ENCODE measurements at places on chromosomes 12 and 14.
A peak's percentile ranks its signal among the peaks of the same experiment; 100 is the strongest.

DNA sequence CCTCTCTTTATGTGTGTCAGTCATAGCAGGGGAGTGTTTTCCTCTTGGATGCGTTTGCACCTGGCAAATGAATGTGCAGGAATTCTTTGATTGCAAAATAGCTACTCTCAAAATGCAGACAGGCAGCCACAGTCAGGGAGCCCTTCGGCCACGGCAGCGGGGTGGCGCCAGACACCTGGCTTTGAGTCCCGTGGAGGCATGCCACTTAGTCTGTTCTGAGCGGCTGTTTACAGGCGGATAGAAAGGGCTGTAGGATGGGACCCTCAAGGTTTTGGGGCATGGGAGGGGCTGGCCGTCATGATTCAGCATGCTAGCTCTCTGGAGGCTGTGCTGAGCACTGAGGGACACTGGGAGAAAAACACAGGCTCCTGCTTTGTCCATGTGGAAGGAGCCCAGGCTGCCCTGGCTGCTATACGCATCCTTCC, 117.1 kb downstream of the SLC25A47 start:
- peak; percentile 43 for DNase-seq

DNA sequence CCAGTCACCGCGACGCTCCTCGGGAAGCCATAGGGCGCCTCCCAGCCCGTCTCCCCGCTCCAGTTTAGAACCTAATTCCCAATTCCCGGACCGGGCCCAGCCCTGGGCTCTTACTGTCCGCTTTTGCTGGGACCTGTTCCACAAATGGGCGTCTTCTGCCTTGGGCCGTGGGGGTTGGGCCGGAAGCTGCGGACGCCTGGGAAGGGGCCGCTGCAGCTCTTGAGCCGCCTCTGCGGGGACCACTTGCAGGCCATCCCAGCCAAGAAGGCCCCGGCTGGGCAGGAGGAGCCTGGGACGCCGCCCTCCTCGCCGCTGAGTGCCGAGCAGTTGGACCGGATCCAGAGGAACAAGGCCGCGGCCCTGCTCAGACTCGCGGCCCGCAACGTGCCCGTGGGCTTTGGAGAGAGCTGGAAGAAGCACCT, 797 bp downstream of the UNG start:
- no peak for DNase-seq

GRCh38 chr14:101008631-101009336, 105.3 kb upstream of the RTL1 start:
- DNase-seq, result no peak

DNA sequence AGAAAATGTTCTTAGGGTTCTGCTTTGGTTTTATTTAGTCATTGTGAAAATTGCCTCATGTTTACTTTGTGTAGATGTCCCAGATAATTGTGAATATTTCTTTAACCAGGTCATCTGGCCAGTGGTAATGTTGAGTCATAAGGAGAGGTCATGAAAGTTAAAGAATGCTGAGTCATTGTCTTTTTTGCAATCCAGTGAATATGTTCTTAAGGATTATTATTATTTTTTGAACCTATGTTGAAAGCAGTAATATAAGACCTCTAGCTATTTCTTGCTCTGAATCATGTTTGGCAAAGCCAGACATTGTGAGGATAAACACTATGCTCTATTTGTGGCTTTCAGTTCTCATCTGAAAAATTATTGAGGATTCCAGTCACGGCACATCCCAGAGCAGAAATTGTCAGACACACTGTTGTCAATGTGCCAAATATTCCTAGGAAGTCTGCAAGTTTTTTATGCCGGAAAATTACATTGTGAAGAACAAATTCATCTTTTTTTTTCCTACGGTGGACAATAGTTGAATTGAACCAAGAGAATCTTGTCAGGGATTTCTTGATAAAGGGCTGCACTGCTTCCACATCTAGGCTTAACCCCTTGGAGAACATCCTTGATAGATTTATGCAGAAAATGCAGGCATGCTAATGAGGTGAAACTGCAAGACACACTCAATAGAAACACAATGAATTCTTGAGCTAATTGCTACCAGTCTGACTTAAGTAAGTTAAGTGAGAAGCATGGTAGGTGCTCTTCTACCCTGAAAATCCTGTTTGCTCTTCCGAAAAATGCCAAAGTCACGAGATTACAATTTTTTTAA, 369.6 kb downstream of the ATP23 start:
- DNase-seq, result no peak

GRCh38 chr12:19440019-19440858, 947 bp downstream of the AEBP2 start:
- DNase-seq, result peak; percentile 80

DNA sequence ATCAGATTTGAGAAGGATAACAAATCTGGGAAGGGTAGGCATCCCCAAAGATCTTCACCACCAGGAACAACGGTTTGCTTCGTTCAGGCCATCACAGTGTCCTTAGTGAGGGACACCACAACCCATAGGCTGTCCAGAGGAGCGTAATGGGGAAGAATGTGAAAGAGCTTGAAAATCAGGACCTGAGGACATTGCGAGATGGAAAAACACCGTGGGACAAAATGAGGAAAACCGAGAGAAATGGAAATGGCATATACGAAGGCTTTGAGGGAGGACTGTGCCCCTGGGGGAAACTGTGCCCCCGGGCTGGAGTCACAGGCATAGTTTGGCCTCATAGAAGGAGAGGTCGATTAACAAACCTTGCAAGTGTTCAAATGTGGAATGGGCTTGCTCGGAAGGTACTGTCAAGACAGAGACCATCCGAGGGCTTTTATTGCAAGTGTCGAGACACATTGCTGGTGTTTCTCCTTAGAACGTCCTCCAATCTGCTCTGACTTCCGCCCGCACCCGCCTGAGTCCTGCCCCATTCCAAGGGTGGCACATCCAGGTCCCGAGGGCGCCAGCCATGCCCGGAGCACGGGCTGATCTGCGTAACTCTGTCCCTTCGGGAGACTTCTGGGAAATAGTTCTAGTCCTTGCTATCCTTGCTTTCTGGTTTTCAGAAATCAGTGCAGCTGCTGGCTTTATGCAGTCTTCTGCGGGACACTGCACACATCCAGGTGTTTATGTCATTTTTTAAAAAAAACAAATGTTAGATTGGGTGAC, 885 bp upstream of the PALS1 start:
- DNase-seq, result peak; percentile 49

DNA sequence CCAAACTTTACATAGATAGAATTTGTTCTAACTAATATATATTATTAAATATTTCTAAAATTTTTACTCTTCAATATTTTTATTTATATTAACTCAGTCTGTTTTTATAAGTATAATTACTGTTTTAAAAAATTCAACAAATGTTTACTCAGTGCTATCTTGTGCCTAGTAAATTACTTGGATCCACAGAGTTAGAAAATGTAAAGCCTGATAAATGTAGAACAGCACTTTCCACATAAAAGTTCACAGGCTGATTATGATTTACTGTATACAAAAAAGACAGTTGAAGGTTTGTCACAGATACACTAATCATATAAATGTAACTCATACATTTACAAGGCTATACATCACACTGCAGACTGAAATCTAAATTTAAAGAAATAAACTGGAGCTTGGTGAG, 170.0 kb downstream of the FOXG1 start:
- no peak for DNase-seq

GRCh38 chr12:64137117-64137516, 85.0 kb downstream of the KICS2 start:
- DNase-seq, result no peak

DNA sequence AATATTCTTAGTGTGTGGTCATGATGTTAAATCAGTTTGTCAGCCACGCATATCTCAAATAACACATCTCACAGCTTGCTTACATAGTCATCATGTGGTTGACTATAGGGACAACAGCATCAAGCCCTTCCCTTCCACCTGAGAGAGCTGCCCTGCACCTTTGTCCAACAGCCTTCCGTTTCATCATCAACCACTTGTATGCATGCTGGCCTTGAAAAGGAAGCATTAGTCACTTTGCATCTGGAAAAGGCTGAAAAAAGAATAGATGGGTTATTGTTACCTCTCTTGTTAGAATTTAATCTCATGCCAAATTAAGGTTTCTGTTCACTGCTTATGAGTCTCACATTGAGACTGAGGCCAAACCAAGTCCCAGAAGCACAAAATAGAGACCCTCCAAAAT, 1586.5 kb upstream of the SEL1L start:
- no peak for DNase-seq

- no peak for DNase-seq
These were observed 135.7 kb downstream of the CNTN1 start for GRCh38 chr12:40827683-40828592.

- DNase-seq, result no peak
These were observed 14.0 kb upstream of the KCNH3 start for GRCh38 chr12:49524660-49525324.

- DNase-seq, result no peak
These were observed 89.2 kb downstream of the PUS7L start for GRCh38 chr12:43669373-43669772.

GRCh38 chr12:49283541-49284429, 11.2 kb upstream of the PRPH start:
- no peak for DNase-seq

DNA sequence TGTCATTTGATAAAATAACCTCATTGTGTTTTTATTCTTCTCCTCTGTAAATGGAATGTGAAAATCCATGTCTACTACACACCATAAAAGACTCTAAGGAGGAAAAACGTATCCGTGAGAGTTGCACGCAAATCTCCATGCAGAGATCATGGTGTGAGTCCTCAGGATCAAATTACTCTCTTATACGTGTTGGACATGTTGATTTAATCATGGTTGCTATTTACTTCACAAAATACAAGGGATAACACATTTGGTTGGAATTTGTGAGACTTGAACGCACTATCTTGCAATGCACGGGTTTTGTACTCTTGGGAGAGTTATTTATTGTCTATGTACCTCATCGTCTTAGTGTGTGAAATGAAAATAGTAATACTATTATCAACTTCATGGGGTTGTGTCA, 128.0 kb upstream of the RASSF8 start:
- no peak for DNase-seq

DNA sequence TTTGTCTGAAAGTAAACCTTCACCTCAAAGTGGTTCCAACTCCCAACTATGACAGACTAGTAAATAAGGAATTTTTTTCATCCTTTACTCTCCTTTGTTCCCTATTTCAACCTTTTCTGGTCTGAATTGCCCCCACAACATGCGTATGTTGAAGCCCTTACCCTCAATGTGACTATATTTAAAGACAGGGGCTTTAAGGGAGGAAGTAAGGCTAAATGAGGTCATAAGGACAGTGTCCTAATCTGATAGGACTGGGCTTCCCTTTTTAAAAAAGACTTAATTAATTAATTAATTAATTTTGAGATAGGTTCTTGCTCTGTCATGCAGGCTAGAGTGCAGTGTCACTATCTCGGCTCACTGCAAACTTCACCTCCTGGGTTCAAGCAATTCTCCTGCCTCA, 86.3 kb downstream of the VCPKMT start:
- DNase-seq, result no peak

GRCh38 chr14:25628390-25628789, 578.4 kb upstream of the STXBP6 start:
- DNase-seq, result no peak

DNA sequence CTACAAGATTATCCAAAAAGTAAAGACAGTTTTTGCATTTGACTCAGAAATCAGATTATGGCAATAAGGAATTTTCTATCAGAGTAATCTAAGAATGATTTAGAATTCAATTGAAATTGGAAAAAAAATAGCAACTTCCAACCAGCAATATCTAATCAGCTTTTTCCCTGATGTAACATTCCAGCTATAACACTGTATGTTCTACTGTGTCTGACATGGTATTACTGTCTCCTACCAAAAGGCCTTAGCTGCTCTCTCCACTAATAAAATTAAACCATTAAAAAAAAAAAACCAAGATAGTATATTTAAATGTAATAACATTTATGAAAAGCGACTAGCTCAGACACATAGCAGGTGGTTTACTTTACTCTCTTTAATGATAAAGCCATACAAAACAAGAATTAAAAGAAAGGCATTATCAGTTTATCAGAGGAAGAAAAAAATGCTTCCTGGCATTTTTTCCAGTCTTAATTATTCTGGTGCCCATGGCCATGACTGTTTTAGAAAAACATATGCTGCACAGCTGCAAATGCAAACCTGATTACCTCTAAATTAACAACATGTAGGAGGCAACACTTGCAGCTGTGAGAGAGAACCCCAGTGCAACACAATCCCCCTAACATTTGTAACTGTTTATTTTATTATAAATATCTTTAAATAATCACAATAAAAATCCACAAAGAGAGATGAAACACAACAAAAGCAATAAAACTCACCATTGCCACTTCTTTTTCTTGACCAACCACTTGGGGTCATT, 28.8 kb downstream of the PHLDA1 start:
- DNase-seq, result no peak

- no peak for DNase-seq
These were observed 24.5 kb downstream of the POMT2 start for GRCh38 chr14:77296155-77296554.

DNA sequence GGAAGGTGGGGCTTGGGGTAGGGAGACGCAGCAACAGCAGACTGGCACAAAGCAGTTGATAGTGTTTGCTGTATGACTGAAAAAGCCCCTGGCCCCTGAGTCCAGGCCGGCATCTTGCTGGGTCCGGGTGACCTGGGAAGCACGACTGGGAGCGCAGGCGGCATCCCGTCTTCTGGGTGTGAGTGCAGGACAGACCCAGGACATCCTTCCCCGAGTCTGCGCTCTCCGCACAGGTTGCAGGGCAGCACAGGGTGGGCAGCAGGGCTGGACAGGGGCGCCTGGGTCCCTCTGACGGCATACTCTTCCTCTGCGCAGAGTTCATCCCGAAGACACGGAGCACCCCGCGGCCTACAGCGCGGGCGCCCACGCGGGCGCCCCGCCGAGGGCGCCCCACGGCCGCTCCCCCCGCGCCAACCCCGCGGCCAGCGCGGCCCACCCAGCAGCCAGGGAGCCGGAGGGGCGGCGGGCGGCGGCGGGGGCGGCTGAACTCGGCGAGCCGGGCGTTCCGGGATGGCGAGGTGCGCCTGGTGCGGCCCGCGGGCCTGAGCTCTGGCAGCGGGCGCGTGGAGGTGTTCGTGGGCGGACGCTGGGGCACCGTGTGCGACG, 9.2 kb upstream of the CYP46A1 start:
- no peak for DNase-seq

- peak; percentile 12 for DNase-seq
These were observed 14.7 kb upstream of the CDH24 start for GRCh38 chr14:23071921-23072539.

- DNase-seq, result no peak
These were observed 170.2 kb upstream of the FOXG1 start for GRCh38 chr14:28596391-28596790.

GRCh38 chr14:98069712-98070171, 1202.3 kb downstream of the BCL11B start:
- no peak for DNase-seq

GRCh38 chr12:6016756-6017155, 71.7 kb upstream of the ANO2 start:
- no peak for DNase-seq

DNA sequence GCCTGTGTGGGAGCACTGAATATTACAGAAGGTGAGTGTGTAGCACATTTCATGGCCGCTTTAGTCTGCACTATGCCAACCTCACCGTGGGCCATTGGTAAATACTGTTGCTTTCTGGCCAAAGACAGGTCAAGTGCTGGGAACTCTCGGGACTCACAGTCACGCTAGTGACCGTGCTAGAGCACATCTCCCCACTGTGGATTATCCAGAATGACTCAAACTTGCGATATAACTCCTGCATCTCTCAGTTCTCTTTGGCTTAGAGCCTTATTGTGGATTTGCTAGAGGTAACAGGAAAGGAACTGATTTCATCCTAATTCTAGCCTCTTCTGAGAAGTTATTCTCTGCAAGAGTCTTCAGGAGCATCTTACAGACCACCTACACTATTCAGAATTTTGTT, 86.5 kb downstream of the DAD1 start:
- peak; percentile 44 for DNase-seq
